Smooth muscle cell of the umbilical artery (primary cell): ENCODE measurements at places on chromosomes 13 and 19. TPM values are rescaled to one million over a fixed set of nuclear protein-coding genes. Genes with fewer than 3 reads are reported as not detected.

Gene LYPD5
- 0.59 and 1.2 TPM in 2 replicates for total RNA-seq

Gene CGB2
- not detected in 2 replicates for total RNA-seq

Gene NLRP4
- total RNA-seq: not detected in 2 replicates

Gene SELENOW
- total RNA-seq: 124 and 232 TPM in 2 replicates

Gene CD70
- not detected in 2 replicates for total RNA-seq

Gene CLEC17A
- total RNA-seq: not detected in 2 replicates

Gene ZNF726
- 1.2 and 2.1 TPM in 2 replicates for total RNA-seq
